ENCODE measurements at places on chromosomes 16 and 17. TPM values are rescaled to one million over a fixed set of nuclear protein-coding genes. Genes with fewer than 3 reads are reported as not detected.

Gene KRT33A
- not detected for total RNA-seq

Gene NOXO1
- total RNA-seq: not detected

Gene ZNF385C
- not detected for total RNA-seq

Gene HLF
- 10.2 TPM for total RNA-seq

Gene NPB
- total RNA-seq: 2.6 TPM

Gene EFCAB13
- 8.1 TPM for total RNA-seq

Gene CRYBA1
- not detected for total RNA-seq

Gene KRTAP4-6
- total RNA-seq: not detected

Gene TBC1D3B
- total RNA-seq: 4.0 TPM

Gene PYCARD
- 23.0 TPM for total RNA-seq

Gene FOXL1
- total RNA-seq: 52.8 TPM

Data from thoracic aorta (tissue), 2 donors.